ENCODE measurements at places on chromosomes 12 and 14.

- DNase-seq: no peak
Measured at GRCh38 chr14:54350203-54350602, 46.6 kb upstream of the CDKN3 start.

- no peak for DNase-seq
Measured at GRCh38 chr12:29398495-29398894, 17.5 kb upstream of the ERGIC2 start.

DNA sequence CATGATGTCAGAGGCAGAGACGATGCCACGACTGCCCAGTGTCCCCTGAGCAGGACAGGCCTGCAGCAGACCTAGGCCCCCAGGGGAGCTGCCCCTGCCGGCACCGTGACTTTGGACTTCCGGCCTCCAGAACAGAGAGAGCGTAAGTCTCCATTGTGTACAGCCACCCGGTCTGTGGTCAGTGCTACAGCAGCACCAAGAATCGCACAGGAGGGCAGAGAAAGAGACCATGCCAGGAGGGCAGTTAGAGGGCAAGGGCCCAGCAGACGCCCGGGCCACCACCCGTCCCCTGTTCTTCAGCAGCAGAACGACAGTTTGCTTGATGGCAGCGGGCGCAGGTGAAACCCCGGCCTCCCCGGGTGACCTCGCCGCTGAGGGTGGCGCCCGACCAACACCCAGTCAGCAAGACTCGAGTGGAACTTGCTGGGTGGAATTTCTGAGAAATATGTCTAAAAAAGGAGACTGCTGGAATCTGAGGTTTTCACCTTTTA lies 19.7 kb downstream of the GALNT9 start:
- DNase-seq: no peak

DNA sequence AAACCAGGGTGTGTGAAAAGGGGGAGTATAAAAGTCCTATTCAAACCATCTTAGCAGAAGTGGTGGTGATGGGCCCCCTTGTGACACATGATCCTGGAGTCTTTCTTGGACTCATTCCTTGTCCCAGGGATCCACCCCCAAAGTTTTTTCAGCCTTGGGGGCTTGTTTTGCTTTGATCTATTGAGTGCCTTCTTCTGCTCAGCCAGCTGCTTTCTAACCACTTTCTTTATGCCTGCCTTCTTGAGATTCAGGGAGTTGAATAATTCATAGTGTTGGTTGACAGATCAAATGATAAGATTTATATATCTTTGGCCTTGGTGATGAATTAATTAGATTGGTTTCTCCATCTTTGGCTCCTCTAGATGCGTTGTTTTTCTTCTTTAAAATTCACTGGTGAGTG lies 926.7 kb downstream of the DIO2 start:
- DNase-seq: no peak

- no peak for DNase-seq
Measured at GRCh38 chr12:50201987-50202521, 34.9 kb upstream of the CERS5 start.

- DNase-seq: no peak
Measured at GRCh38 chr14:89425931-89426330, 8.9 kb upstream of the FOXN3 start.

DNA sequence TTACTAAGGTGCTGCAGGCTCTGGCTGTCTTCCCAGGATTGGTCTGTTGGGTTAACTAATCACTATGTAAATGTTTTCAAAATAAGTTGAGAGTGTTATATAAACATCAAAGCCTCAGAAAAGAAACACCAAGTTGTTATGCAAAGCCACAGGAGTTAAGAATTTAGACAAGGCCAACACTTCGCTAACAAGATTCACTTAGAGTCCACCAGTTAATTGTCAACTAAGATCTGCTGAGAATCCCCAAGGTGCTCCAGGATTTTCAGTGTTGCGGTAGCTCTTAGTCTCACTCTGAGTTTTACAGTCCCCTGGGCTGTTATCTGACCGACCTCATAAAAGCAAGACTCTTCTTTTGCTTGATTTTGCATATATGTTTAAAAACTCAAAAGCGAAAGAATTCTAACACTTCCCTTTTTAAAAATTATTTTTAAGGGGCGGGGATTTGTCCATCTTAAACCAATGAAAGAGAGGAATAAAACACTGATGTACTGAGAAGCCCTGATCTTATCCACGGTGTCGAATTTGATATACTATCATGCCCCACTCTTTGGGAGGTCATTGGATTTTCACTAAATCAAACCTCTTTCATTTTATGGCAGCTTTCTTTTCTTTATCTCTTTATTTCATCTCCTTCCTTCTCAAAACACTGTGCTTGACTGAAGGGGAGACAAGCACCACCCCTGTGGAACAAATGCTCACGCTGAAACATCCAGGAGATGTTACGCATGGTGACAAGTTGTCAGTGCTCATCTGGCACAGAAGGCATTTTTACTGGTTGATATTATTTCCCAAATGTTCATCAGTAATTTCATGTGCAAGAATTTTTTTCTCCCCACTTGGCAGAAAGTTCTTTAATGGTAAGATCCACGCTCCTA lies 7.0 kb downstream of the NIN start:
- no peak for DNase-seq

DNA sequence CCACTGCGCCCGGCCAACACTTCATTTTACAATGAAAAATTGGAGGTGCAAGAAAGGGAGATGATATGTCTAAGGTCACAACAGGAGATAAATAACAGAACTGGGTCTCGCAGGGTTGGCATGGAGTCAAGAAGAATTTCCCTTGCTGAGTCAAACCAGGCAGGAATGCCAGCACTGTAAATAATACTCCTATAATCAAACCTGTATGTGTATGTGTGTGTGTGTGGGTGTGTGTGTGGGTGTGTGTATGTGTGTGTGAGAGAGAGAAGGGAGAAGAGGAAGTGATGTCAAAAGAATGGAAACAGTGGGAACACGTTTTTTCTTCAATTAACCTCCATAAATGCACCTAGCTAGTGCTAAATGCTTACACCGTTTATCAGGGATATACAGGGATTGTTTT lies 70.4 kb downstream of the TMEM116 start:
- DNase-seq: no peak

DNA sequence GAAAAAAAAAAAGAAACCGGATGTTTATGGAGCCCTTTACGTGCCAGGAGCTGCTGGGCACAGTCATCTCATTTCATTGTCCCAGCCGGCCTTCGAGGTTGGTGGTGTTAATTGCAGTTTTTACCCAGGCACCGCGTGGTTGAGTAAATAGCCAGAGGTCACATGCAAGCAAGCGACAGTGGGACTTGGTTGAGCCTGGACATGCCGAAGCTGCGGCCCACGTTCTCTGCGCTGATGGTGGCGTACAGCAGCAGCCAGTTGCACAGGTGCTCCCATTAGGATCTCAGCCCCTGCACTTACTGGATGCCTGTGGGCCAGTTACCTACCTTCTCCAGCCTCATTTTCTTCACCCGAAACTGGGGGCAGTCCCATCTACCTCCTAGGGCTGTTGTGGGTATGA lies 54.0 kb downstream of the TSPAN9 start:
- DNase-seq: no peak

DNA sequence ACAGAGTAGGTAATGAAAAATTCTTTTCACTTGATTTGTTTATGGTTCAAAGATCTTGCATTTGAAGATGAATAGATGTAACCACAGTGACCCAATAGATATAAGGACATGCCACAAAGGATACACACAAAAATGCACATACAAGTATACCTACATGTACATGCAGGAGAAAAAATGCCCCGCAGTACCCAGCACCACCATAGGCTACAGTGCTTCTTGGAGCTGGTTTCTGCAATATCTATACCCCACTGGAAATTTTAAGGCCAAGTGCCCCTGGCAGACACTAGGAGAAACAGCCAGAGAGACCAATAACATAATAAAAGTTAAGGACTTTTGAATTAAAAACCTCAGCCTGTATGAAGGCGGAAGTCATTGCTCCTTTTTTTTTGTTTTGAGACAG lies 12.1 kb upstream of the STAC3 start:
- no peak for DNase-seq

- DNase-seq: no peak
Measured at GRCh38 chr12:95646781-95647190, 95.5 kb upstream of the USP44 start.

- DNase-seq: no peak
Measured at GRCh38 chr14:50109342-50109741, 7.0 kb downstream of the VCPKMT start.

GRCh38 chr14:89350152-89350551 lies 66.9 kb downstream of the FOXN3 start:
- DNase-seq: no peak

GRCh38 chr12:68932128-68932960 lies 627 bp downstream of the CPM start:
- no peak for DNase-seq

- no peak for DNase-seq
Measured at GRCh38 chr12:2650261-2651067, 144.3 kb upstream of the FKBP4 start.

GRCh38 chr12:96400631-96401075 lies 414 bp upstream of the CDK17 start:
- DNase-seq: no peak

DNA sequence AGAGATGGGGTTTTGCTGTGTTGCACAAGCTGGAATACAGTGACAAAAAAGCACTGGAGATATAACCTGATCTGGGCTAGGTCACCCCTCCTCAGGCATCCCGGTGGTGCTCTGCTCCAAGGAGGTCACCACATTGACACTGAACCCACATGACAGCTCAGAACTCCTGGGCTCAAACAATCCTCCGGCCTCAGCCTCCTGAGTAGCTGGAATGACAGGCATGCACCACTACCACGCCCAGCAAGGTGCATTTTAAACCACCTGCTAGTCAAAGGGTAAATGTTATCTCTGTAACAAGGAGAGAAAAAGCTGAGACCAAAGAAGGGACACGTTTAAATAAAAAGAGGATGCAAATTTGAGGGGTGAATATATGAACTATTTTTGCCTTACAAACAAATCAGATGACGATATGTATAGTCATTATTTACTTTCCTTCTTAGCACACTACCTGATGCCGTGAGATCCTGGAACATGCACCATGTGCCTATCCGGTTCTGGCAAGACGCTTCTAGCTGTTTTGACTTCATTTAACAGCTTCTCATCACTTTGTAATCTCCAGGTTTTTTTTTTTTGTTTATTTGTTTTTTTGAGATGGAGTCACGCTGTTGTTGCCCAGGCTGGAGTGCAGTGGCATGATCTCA lies 135.1 kb downstream of the PPM1H start:
- no peak for DNase-seq

GRCh38 chr12:126093908-126094307 lies 1028.7 kb downstream of the AACS start:
- no peak for DNase-seq

Measured in T-helper 1 cell (primary cell).